ENCODE measurements at places on chromosomes 7 and 10.

DNA sequence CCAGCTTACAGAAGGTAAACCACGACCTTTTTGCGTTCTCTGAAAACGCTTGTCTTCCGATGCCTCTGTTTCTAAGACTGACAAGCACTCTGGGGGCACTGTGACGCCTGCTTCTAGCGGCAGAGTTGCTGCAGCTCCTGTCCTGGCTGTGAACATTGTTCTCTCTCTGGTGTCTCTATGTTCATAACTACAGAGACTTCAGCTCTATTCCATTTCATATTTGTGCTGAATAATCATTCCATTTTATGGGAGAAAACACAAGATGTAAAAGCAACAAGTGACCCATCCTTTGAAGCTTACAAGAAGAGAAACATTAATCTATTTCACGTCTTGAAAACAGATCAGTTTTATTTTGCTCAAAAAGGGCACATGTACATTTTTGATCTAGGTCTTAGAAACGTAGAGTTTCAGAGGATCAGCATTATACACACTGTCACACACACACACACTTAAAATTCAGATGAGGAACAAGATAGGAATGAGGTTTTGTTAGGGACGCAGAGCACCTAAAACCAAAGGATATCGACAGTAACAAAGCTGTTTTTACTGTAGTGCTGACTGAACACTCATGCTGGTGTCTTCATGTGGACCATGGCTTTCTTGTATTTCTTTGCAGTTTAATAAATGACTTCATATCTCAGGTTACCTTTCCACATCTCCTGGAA lies 3.0 kb downstream of the IKZF1 start:
- DNase-seq = peak; percentile 63

- no peak for DNase-seq
Measured at GRCh38 chr10:73759512-73760115, 15.4 kb downstream of the SEC24C start.

DNA sequence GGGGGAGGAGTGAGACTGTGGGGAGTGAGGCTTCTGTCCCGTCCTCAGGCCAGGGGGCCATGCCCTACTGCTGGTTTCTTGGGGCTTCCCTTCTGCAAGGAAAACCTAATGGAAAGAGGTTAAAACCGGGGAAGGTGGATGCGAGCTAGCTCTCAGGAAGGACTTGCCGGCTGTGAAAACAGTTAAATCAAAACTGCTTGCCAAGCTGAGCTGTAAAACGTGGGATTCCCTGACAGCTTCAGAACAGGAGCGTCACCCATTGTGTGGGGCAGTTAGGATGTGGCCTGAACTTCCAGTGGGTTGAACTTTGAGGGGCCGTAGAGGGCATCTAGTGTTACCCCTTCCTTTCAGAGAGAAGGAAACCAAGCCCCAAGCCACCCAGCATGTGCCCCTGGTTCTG lies 13.1 kb downstream of the TSPAN15 start:
- no peak for DNase-seq

DNA sequence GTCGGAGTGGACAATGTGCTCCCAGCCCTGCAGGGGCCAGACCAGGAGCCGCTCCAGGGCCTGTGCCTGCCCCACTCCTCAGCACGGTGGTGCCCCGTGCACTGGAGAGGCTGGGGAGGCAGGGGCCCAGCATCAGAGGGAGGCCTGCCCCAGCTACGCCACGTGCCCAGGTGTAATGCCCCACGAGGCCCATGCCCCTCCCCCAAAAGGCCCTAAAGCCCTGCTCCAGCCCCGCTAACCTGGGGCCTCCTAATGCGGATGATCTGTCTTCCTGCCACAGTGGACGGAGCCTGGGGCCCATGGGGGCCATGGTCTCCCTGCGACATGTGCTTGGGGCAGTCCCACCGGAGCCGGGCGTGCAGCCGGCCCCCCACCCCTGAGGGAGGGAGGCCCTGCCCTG lies 23.7 kb upstream of the ZNF862 start:
- no peak for DNase-seq

GRCh38 chr10:120253131-120253530 lies 203.9 kb upstream of the PLPP4 start:
- DNase-seq = no peak

DNA sequence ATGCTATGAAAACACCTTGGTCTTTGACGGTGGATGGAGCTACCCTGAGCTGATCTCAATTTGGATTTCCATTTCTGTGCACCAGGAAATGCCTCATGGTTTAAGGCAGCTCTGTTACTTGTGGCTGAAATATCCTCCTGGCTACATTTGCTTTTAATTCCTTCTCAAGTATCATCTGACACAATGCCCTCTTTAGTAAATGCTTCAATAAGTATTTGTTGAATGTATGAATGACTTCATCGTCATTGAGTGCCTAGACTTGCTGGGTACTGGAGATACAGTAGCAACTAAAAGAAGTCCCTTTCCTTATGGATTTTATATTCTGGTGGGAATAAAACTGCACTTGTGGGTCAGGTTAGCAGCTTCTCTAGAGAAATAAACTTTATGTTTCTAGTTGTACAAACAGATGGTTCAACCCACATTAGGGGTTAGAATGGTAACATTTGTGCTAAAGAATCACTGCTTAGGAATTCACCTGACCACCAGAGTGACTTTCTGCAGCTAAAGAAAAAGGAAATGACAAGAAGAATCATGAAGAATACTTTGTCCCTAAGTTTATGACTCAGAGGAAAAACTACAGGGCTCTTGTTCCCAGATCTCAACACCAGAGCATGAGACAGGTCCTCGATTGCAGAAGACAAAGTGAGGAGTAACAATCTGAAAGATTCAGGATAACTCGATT lies 21.8 kb upstream of the SMNDC1 start:
- DNase-seq = no peak

- DNase-seq = no peak
Measured at GRCh38 chr7:35495377-35495776, 199.6 kb downstream of the HERPUD2 start.

Measured in stimulated activated naive CD4-positive, alpha-beta T cell (primary cell).